Peyer's patch (tissue), 4 donors: ENCODE measurements at places on chromosomes 13 and 19. TPM values are rescaled to one million over a fixed set of nuclear protein-coding genes. Genes with fewer than 3 reads are reported as not detected.

GRCh38 chr19:9966448-9966847 lies 30.1 kb upstream of the OLFM2 start:
- no peak for DNase-seq

GRCh38 chr19:2511991-2512390 lies 36.1 kb downstream of the GADD45B start:
- DNase-seq, result no peak

DNA sequence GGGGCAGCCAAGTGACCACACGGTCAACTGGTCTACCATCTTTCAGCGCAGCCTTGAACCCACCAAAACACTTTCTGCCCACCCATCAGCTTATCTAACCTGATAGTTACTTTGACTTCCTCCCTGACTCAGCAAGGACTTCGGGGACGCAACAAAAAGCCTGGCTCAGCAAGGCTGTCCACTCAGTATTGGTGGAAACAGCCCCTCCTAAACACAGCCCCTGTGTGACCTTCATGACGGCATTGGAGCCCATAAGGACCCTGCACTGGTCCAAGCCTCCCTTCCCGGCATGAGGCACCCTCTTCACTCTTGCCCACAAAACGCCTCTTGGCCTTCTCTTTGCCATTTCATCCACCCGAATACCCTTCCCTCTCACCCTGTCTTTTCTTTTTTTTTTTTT lies 39.1 kb downstream of the INSR start:
- DNase-seq, result no peak

PTBP1 gene
- 436 TPM for total RNA-seq
